ENCODE measurements at places on chromosomes 12 and 14. TPM values are rescaled to one million over a fixed set of nuclear protein-coding genes. Genes with fewer than 3 reads are reported as not detected.

GRCh38 chr14:61887628-61888027 is 125.4 kb downstream of the SNAPC1 start:
- no peak for DNase-seq

- DNase-seq: no peak
These were observed 39.2 kb downstream of the LTBP2 start for GRCh38 chr14:74572726-74573301.

DNA sequence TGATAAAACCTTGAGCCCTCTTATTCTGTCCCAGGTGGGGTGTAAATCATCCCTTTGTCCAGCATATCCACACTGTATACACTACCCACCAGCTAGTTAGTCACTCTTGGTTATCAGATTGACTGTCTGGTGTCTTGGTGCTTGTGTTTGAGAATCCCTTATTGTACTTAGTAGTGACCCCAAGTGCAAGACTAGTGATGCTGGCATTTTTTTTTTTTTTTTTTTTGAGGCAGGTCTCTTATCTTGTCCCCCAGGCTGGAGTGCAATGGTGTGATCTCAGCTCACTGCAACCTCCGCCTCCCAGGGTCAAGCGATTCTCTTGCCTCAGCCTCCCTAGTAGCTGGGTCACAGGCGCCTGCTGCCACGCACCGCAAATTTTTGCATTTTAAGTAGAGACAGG is 5.8 kb downstream of the VRK1 start:
- no peak for DNase-seq

SERPINA1 gene
- not detected for total RNA-seq

GRCh38 chr14:67513631-67514108 is 19.4 kb upstream of the PLEKHH1 start:
- no peak for DNase-seq

All from A673 (cell line).